Activated T-helper 1 cell treated with anti-CD3 and anti-CD28 coated beads, Interleukin-12 subunit alpha, Interleukin-12 subunit beta, Interleukin-2, Interleukin-4 antibody, amounts not matched to agents 30 ng/mL and 10 ng/mL and 1 ng/mL, durations not matched to agents 14 hours and 24 hours and 36 hours (primary cell): ENCODE measurements at places on chromosomes 11 and 22.

GRCh38 chr11:44759743-44760476 lies 33.1 kb downstream of the TSPAN18 start:
- DNase-seq, result no peak

DNA sequence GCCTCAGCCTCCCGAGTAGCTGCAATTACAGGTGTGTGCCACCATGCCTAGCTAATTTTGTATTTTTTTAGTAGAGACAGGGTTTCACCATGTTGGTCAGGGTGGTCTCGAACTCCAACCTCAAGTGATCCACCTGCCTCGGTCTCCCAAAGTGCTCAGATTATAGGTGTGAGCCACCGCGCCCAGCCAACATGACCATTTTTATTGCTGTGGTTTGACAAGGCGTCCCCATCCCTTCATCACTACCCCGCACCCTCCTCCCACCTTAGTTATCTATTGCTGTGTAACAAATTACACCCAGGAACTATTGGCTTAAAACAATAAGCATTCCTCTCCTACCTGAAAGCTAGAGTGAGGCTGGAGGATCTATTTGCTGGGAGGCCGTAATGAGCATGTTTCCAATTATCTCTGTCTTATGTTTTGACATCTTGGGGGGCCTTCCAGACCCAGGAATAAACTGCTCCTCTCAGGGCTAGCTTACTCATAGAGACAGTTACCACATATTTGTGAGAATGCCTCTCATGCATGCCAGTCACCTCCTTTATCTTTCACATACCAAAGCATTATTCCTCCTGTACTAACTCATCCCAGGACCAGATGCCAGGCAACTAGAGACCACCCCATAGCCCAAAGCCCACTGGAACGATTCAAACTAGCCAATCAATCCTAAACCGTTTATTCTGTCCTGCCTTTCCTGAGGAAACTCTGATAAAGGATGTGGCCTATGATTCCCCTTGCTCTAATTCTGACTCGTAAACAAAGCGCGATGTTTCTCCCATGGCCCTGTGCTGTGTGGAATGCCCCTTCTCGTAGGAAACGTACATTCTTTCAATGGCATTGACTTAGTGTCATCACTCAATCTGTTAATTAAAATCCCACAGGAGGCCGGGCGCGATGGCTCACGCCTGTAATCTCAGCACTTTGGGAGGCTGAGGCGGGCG lies 19.4 kb downstream of the SNU13 start:
- DNase-seq, result no peak

- DNase-seq, result no peak
Measured at GRCh38 chr11:119155733-119156492, 7.1 kb downstream of the ABCG4 start.

GRCh38 chr11:3077846-3078440 lies 20.7 kb upstream of the CARS1 start:
- DNase-seq, result no peak

DNA sequence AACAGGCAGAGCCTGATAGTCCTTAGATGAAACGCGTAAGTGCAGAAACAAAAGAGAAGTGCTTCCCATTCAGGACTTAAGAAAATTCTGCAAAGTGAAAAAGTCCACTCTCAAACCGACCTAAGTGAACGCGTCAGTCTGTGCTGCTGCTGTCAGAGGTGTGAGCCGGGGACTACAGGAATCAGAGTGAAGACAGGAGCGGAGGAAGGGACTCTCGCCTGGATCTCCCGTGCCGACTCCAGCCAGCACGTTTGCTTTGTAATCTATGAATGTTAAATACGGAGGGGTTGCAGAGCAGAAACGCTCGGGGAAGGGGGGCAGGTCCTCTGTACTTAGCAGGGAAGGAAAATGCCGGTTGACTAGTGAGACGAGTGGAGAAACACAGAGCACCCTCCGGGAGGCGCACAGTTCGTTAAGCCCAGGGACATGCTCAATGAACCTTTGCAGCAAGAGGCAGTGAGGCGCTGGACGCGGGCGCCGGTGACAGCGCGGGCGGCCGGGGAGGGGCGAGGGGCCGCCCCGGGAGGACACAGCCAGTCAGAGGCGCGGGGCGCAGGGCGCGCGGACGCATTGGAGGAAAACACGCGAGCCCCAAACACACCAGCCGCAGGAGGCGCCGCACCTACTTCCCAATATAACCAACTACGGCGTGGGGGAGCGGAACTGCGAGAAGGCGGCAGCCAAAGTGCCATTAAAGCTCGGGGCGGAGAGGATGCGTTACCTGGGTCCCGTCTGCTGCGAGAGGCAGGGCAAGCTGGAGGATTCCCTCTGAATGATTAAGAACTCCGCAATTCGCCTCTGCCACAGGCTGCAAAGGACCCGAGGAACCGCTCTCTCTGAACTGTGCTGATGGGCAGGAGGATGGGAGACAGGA lies at the start of gene CNTN5:
CNTN5 (plus strand) TSS at position 598 of the 874 bp plus-strand sequence.
- DNase-seq, result no peak

DNA sequence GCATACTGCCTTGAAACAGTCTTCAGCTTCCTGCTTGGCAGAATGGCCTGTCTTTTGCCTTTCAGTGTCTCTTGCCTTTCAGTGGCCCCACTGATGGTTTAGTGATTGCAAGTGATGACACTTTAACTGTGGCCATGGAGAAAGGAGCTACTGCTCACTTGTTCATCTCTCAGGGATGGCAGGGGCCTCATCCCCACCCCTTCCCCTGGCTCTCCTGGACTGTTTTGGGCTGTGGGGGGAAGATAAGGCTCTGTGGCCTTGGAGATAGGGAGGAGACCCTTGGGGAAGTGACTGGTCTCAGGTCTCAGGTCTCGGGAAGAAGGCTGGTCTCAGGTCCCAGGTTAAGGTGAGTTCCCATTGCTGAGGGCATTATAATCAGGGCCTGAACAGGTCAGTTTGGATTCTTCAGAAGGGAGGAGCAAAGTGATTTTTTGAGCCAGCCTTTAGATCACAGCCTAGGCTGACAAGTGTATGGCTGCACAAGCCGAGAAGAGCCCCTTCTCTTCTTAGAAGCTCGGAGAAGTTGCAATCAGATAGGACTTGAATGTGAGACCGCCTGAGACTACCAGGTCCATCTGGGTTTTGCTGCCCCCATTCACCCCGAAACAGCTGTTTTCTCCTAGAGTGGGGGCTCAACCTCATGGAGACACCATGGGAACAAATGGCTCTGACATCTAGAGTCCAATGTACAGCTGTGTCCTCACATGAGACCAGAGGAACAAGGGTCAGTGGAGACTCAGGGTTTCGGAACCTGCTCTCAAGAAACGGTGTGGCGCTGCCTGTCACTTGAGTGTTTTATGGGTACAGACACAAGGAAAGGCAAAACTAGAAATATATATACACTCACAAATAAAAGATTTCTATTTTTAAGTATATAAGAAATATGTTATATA lies 15.9 kb upstream of the P2RY2 start:
- no peak for DNase-seq

GRCh38 chr22:47102081-47102480 lies 339.6 kb downstream of the TBC1D22A start:
- no peak for DNase-seq

GRCh38 chr11:108734283-108734682 lies 69.4 kb downstream of the DDX10 start:
- no peak for DNase-seq

DNA sequence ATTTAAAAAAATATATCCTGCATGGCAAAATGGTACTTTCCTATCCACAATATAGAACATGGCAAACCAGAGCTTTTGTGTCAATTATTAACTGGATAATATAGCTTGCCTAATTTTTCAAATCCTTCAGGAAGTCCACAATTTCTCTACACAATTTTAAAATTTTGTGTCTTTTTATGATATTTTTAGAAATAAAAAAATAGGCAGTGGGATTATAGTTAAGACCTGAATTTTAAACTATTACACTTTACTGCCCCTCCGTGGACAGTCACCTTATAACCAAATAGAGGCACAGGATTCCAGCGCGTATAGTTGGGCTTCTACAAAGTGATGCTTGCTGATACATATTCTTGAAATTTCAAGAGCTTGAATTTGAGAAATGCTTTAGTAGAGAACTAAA lies 2.1 kb upstream of the DMC1 start:
- no peak for DNase-seq

DNA sequence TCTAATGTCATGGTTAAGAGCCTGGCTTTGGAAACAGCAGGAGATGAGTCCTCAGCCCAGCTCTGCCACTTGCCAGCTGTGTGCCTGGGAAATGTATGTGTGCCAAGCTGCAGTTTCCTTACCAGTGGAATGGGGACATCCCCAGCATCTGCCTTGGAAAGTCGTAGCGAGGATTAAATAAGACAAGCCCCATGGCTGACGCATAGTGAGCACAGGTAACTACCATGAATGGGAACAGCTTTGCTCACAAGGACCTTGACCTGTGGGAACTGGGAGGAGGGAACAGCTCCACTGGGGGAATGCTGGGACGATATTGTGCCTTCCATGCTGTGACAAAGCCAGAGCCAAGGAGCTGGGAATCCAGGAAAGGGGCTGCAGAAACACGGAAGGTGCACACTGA lies 2.6 kb upstream of the DSCAML1 start:
- DNase-seq, result no peak

GRCh38 chr11:103110391-103110790 lies 1.2 kb downstream of the DYNC2H1 start:
- no peak for DNase-seq

DNA sequence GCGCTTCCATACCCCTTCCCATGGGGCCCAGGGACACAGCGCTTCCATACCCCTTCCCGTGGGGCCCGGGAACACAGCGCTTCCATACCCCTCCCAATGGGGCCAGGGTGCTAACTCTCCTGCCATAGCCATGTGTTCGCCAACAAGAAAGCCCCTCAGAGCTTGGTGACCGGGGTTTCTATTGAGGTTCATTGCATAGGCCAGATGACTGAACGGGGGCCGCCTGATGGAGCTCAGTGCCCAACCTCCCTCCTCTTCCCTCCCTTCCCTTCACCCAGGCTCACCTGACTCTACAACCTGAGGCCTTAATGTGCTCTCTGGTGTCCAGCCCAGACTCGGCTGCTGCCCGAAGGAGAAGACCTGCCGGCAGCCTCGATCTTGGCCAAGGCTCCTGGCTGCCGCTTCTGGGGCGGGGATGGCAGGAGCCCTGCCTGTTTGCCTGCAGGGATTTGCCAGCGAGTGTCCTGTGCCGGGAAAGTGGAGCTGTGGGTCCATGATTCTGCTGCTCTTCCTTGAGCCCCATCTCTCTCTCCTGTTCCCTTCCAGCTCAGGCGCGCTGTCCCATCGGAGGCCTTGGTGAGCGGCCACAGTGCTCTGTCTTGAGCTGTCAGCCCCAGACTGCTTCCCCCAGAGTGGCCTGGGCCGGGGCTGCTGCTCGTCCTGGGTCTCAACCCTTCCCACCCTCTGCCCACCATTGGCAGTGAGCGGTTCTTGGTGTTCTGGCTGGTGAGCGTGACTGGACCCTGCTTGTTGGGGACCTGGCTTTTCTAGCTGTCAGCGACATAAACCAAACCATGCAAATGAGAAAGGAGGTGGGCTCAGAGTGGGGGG lies 267.0 kb downstream of the TBC1D22A start:
- DNase-seq, result no peak

- DNase-seq, result no peak
Measured at GRCh38 chr11:10899121-10899830, 41.4 kb upstream of the ZBED5 start.

GRCh38 chr11:126544108-126545056 lies 188.9 kb downstream of the ST3GAL4 start:
- no peak for DNase-seq

DNA sequence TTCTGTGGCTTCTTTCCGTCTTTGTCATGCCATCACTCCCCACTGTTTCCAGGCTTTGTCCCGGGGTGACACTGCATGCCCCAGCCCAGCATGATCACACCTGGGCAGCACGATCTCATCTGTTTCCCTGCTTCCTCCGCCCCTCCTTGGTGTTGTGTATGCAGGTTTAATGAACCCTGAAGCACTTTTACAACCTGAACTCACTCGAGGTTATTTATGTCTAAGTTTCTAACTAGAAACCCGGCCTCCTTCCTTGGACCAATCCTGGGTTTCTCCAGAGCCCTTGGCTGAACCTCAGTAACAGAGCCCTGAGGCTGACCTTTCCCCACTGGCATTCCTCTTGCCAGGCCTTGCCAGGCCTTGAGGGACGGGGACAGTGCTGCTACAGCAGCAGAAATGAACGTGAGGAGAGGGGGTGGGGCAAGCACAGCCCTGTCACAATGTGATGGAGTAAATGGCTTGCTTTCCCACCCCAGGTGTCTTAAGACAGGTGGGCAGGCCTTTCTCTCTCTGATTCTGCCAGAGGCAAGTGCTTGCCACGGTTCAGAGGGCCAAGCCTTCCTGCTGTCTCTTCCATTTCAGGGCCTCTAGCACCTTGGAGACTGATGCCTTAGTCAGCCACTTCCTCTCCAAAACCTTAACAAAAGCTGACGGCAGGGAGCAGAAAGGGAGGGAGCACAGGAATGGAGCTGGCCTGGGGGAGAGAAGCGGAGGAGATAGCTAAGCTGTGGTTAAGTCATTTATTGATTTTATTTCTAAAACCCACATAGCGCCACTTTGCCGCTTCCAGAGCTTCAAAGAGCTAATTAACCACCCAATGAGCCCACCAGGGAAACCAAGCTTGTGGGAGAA lies 3.1 kb upstream of the PYGM start:
- DNase-seq, result no peak

- no peak for DNase-seq
Measured at GRCh38 chr11:73946798-73947458, 3.9 kb upstream of the DNAJB13 start.

GRCh38 chr11:102081313-102081712 lies 28.9 kb upstream of the YAP1 start:
- DNase-seq, result no peak

DNA sequence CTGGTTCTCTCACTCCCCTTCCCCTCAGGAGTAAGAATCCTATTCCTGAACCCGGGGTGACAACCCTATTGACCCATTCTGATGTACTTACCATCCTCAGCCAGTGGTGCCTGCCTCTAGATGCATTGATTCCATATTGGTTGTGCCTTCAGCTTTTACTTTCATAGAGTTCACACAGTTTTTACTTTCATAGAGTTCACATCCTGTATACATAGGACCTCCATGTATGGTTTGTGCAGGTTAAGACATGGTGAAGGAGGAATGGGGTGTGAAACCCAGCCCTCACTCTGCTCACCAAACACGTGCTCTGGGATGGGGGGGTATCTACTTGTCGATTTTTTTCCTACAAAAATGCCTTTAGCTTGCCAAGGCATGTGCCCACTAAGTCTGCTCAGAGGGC lies 105.6 kb upstream of the TBCEL start:
- no peak for DNase-seq

DNA sequence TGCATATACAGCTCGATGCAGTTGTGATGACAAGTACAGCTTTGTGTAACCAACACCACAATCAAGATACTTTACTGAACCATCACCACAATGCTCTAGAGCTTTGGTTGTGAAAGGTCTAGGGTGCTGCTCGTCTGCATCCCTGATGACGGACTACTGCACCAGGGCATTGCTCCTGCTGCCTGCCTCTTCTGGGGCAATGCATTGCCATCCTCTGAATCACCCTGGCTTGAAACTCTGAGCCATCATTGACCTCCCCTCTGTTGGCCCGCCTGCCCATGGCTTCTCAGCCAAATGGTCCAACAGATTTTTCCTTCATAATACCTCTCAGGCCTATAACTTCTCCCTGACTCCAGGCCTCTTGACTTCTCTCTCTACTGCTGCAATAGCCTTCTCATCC lies 77.4 kb upstream of the CSNK2A3 start:
- DNase-seq, result no peak
